ENCODE measurements at places on chromosomes 1 and 21.

DNA sequence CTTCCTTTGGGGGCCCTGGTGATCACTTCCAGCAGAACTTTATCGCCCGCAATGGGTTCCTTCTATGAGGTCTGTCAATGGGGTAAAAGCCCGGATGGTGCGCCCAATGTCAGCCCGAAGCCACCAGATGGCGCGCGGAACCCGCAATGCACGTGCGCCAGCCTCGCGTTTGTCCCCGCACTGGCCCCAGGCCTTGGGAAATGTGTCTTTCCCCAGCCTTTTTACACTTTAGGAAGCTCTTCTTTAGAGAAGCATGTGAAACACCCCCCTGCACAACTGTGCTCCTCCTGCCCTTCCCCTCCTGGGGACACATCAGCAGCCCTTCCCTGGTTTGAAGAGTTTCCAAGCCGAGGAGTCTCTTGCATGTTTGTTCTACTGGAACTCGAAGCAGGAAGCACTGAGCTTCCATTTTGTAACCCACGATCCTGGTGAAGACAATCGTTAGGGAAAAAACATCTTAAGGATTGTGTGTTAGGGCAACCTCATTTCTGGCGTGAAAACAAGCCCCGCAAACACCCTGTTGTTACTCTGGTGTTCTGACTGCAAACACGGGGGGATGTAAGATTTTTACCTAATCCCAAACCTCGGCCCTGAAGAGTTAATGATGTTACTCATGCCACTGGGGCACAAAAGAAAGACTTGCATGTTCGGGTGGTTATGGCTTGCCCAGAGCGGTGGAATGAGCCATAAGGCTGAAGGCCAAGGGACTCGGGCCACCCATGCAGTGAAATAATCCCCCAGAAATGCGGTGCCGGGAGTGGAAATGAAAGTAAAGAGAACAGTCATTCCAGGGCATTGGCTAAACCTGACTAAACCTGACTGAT lies 20.4 kb upstream of the TARBP1 start:
- no peak for DNase-seq

- no peak for DNase-seq
These were observed 1.3 kb downstream of the DENND4B start for GRCh38 chr1:153945131-153945794.

DNA sequence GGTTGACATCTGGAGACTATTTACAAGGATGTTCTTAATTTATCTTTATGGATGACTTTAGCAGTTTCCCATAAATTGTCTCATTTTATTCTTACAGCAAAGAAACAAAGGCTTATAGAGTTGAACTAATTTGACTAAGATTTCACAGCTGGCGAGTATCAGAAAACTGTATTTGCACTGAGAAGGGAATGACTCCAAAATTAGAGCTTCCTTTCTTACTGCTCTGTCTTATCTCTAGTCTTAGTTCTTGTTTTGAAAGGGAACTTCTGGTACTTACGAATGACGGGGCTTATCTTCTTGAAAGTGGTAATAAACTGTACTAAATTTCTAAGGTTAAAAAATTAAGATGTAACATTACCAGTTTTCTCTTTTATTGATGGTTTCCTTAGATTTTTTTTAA lies 13.6 kb downstream of the CNST start:
- DNase-seq = no peak

GRCh38 chr1:112633628-112634027 lies 14.0 kb downstream of the CAPZA1 start:
- DNase-seq = no peak

DNA sequence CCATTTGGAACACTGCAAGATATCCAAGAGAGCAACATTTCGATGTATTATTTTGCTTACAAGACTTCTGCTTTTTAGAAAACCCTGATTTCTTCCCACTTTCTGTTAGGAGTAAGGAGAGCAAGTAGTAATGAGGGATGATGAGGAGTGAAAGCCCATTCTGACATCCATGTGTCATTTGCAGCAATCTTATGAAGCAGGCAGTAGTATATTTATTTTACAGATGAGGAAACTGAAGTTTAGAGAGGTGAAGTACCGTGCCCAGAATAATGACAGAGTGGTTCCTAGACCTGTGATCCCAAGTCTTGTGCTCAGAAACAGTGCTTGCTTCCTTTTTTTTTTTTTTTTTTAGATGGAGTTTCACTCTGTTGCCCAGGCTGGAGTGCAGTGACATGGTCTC lies 7.1 kb upstream of the ZSCAN20 start:
- no peak for DNase-seq

DNA sequence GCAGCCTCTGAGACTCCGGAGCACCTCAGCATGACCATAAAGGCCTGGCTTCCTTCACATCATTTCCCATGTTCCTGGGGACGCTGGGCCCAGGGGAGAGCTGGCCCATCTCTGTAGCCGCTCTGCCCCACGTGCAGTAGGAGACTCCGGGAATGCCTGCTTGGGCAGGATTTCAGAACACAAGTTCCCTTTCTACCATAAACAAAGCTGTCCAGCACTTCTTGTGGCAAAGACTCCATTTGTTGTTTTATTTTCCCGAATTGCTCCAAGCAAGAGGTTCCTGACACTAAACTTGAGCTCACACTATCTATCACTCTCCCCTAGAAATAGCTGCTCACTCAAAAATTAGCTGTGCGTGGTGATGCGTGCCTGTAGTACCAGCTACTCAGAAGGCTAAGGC lies 21.9 kb downstream of the CHD5 start:
- DNase-seq = no peak

- no peak for DNase-seq
These were observed 72.1 kb downstream of the RGS13 start for GRCh38 chr1:192707978-192708547.

GRCh38 chr1:236502972-236503639 lies 20.7 kb upstream of the LGALS8 start:
- peak; percentile 47 for DNase-seq

GRCh38 chr1:214665606-214666110 lies 62.7 kb downstream of the CENPF start:
- no peak for DNase-seq

GRCh38 chr1:181257117-181257516 lies 168.6 kb downstream of the IER5 start:
- no peak for DNase-seq

DNA sequence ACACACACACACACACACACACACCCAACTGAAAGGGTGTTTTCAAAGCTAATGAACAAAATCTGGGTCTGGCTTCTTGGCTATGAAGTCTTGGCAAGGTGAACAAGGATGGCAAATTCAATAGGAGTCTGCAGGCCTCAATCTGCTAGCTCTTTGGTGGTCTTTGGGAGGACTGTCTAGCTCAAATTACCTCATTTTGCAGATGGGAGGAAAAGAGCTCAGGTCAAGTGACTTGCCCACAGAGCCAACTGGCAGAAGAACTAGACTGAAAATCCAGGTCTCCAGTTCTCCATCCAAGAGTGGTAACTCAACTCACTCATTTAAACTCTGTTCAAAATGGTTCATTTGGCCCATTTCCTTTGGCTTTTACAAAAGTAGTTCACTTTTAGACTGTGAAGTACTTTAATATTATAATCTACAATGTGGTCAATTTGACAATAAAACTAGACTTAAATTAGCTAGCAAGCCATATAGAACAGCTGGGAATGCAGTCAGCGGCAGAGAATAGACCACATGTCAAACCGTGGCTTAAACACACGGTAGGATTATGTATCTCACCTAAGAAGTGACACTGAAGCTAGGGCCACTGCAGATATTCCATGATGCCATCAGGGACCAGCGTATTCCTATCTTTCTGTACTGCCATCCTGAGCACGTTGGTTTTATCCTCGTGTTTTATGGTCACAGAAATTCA lies 112.9 kb downstream of the APP start:
- DNase-seq = no peak

DNA sequence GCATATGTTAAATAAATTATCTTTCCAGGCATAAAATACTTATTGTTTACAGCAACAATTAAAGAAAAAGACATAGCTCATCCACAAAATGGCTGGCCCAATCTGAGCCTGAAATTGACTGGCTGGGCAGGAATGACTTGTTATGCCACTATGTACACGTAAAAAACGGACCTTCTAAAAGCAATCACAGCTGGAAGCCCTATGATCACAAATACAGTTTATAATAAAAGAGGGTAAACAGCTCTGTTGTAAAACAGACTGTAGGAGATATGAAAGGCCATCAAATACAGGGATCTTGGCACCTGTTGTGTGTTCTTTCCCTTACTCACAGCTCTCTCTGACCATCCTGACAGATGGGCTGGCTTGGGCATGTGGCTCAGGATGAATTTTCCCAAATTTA lies 70.5 kb upstream of the DMRTA2 start:
- DNase-seq = no peak

- DNase-seq = no peak
These were observed 42.2 kb upstream of the TNFSF4 start for GRCh38 chr1:173249349-173249748.

- no peak for DNase-seq
These were observed 6.3 kb upstream of the PLD5 start for GRCh38 chr1:242530761-242531160.

GRCh38 chr1:89974696-89975470 lies 20.0 kb upstream of the ZNF326 start:
- DNase-seq = no peak

DNA sequence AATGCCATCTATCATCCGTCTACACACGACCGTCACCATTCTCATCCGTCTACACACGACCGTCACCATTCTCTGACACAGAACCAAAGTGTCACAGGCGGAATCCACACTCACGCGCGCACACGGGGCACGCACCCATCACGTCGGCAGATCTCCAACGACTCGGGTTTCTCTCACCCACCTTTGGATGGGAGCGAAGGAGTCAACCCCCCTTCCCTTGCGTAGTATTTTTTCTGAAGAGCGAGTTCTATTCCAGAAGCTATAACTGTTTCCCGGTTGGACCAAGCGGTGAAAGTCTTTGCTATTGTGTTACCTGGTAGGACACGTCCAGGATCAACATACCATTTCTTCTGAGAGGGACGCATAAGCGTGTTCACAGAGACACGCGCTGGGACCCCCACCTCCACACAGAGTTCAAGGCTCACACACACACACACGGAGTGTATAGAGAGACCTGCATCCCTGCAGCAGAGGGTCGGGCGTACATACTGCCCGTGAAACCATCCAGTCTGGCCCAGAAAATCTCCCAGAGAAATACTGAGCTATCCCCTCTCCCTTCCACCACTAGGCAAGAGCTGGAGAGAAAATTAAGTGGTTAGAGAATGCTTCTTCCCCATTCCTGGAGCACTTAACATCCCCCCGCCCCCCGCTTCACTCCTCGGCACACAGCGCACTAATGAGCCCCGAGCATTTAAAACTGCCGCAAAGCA lies 741 bp downstream of the DUSP10 start:
- no peak for DNase-seq

DNA sequence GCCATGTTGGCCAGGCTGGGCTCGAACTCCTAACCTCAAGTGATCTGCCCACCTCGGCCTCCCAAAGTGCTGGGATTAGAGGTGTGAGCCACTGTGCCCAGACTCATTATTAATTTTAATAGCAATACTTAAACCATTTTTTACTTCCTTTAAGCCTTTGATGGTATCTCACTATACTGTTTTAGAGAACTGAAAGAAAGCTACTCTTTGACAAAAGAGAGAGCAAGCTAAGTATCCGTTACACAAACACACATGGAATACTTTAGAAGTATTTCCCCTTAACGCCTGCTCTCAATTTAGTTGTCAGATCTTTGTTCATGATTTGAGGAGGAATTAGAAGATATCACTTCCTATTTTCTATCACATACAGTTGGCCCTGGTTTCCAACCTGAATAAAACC lies 189.4 kb downstream of the COP1 start:
- no peak for DNase-seq

- no peak for DNase-seq
These were observed 158.0 kb downstream of the IGSF21 start for GRCh38 chr1:18265641-18266040.

- no peak for DNase-seq
These were observed 30.1 kb downstream of the TNFRSF1B start for GRCh38 chr1:12196641-12197482.

DNA sequence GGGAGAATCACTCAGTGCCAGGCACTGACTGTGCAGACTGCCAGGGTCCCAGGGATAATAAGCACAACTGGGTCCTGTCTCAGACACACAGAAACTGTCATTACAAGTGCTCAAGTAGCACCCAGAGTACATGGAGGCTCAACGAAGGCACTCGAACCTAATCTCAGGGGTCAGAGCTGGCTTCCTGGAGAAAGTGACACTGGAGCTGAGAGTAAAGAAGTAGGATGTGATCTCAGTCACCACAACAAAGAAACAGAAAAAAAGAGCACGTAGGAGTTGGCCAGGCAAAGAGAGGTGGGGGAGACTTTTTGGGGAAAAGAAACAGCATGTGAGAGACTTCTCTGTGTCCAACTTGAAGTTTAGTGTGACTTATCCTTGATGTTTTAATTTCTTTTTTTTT lies 1.3 kb downstream of the CATSPER4 start:
- no peak for DNase-seq

DNA sequence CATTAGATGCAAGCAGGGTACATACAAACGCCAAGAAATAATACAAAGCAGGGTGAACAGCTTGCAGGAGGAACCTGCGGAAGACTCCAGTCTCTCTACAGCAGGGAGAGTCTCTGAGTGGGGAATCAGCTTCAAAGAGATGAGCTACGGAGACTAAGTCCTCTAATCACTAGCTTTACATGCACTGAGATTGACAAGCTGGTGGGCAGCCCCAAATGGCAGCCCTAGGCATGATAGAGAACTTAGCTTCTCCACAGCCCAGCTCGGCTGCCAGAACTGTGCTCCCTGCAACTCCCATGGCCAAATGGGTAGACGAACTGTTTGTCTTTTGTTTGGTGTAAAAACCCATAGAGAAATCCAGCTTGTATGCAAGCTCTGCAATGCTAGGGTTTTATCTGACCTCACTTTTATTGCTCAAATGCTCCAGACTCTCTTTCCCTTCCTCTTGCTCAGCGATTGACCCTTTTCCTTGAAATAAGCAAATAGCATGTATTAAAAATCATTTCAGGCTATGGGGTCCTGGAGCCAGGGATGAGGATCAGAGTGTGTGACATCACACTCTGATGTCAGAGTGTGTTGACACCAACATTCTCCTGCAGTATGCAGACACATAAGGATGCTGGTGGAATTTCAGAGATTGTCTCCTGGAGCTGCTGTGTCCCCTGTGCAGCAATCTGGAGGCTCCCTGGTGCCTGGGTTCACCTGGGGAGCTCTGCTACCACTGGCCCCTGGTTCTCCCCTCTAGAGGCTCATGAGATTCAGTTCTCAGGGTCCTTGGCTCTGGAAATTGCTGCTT lies 238.5 kb downstream of the TTLL7 start:
- DNase-seq = no peak
